HuH-7.5 (cell line): ENCODE measurements at places on chromosomes 7 and 10.

DNA sequence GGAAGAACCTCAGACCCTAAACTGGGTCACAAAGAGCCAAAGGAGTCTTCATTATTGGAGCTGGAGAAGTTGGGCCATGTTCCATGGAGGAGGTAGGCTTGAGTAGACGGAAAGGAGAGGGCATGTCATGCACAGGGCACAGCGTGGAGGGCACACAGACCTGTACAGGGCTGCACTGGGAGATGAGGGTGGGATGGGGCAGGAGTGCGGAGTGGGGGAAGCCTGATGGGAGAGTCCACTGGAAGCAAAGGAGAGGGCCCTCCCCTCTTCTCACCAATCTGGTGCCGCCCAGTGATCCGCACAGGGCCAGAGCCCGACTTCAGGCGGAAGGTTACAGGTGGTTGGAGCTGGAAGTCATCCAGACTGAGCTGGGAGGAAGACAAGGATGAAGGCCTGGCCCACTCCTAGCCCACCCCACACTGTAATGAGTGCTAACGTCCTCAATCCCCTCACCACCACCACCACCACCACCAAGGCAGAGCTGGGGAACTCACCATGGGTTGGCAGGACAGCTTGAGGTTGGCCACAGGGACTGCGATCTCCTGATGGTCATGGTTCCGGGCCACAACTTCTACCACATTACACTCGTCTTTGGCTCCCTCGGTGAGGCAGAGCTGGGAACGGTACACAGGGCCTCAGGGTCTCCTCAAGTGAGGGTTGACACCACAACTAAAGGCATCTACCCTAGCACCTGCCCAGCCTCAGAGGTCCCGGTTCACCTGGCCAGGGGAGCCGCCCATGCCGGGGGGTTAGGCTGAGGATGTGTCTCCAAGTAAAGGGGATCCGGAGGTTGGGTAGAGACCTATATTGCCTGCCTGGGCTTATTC is 1.0 kb downstream of the NPM3 start:
- DNase-seq: no peak

DNA sequence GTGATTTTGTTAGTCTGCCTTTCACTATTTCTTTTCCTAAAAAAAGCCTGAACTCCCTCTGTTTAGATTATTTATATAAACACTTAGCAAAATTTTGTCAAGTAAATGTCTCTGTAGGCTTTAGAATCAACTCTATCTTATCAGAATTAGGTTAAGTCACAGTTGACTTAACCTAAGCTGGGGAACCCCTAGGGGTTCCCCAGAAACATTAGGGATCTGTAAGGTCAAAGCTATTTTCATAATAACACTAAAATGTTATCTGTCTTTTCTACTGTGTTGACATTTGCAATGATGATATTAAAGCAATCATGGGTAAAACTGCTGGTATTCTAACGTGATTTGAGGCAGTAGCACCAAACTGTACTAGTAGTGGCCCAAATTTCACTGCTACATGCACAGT is 24.3 kb downstream of the DYNC1I1 start:
- DNase-seq: no peak

GRCh38 chr7:131911112-131911511 is 354.7 kb upstream of the PODXL start:
- DNase-seq: no peak

- DNase-seq: no peak
Measured at GRCh38 chr10:33211106-33211878, 123.2 kb downstream of the NRP1 start.

- DNase-seq: no peak
Measured at GRCh38 chr7:42096681-42097561, 140.1 kb downstream of the GLI3 start.

DNA sequence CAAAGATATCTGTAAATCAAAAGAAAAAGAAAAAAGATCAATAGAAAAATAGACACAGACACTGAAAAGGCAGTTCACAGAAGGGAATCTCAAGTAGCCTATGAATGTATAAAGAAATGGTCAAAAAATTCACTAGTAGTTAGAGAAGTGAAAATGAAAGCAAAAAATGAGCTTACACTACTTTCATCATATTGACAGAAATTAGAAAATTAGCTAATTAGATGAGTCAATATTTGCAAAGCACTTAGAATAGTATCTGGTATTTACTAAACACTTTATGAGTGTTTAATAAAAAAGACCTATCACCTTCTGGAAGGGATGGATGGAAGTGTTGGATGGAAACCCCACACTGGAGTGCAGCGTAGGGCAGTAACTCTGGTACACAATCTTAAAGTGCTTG is 1.7 kb upstream of the CFAP58 start:
- DNase-seq: no peak

DNA sequence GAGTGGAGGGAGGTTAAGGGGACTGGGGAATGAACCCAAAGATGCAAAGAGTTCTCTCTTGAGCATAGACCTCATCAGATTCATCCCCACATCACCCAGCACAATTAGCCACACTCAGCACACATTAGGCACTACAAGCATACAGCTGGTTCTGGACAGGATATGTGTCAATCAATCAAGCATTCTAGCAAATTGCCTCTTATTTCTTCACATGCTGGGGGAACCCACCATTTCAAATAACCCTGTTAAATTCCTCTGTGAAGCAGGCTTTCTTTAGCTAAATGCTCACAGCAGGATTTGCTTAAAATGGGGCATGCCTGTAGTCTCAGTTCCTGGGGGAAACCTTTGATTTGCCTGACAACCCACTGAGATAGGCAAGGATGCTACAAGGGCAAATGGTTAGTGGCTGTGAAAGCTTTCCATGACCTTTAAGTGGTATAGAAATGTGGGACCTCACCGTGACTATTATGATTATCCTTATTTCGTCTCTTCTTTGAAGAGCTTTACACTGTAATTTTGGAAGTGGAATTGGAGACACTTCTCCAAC is 193.4 kb upstream of the ZMIZ1 start:
- no peak for DNase-seq

DNA sequence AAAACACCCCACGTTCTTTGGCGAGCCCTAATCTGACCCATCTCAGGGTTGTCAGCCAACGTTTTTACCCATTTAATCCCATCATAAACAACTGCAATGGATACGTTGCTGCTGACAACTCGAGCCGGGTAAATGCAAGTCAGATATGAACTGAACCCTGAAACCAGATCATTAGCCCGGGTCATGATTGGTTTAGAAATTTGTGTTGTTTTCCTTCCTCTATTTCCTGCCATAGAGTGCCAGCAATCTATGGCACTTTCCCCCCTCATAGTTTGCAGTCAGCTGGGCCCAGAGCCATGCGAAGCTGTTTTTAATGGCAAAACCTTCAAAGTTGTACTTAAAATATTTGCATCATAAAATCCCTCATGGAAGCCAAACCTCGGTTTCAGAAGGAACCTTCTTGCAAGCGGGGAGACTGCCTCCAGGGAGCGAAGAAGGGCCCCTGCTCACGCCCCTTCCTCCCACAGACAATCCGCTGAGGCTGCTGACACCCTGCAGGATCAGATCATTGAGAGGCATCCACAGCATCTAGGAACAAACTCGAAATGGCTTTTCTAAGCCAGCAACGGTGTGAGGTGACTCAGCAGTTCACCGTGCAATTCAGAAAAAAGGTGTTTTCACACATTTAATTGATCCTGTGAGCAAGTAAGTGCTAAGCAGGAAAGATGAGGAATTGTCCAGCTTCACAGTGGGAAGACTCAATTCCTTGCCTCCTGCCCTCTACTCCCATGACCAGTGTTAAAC is 710.1 kb downstream of the PARD3 start:
- DNase-seq: no peak
